ENCODE measurements at places on chromosomes 13 and 19. TPM values are rescaled to one million over a fixed set of nuclear protein-coding genes. Genes with fewer than 3 reads are reported as not detected.
A peak's percentile ranks its signal among the peaks of the same experiment; 100 is the strongest.

GRCh38 chr13:69970520-69970919 lies 137.1 kb upstream of the ATXN8OS start:
- no peak for DNase-seq

DNA sequence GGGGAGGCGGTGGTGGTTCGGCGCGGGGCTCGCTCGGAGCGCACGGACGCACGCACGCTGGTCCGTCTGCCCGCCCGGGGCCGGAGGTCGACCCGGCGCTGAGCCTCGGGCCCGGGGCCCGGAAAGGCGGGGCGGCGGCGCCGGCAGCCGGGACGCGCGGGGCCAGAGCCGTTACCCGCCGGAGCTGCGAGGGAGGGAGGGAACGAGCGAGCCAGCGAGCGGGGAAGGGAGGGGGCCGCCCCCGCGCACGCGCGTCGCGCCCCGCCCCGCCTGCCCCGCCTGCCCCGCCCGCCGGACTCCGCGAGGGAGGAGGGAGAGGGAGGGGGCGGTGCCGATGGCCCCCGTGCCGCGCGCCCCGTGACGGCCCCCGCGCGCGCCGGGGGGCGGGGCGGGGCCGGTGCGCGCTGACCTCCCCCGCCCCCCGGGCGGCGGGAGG lies 15.0 kb downstream of the CIC start:
- DNase-seq = peak; percentile 74

DNA sequence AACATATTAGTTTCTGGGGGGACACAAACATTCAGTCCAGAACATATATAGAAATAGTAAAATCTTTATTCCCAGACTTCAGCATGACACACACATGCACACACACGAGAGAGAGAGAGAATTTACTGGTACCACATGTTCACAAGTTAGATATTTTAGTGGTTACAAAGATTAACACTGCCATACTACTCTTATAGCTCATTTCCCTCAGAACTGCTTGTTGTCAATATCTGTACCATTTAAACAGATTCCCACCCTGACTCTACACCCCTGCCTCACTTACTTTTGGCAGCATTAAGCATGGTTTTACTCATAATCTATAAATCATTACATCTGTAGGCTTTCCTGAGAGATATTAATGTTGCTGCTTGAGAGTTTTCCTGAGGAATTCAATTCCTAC lies 524.7 kb upstream of the HTR2A start:
- DNase-seq = no peak

DNA sequence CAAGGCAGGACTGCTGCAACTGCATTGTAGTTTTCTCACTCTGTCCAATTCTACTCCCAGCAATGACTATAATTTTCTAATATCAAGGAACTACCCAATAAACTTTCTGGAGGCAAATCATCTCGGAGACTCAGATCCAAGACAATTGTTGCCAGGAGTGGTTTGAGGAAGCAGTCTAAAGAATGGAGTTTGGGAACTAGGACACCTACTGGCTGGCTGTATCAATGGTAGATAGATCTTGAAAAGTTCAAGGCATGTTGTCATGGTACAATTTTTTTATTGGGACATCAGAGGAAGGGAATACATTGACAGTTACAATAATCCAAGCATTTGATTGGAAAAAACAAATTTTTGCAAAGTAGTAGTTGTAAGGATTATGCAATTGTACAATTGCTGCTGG lies 648.3 kb upstream of the SLITRK6 start:
- no peak for DNase-seq

The RFPL4AL1 gene
- not detected for total RNA-seq

Data from fibroblast of the aortic adventitia (primary cell).